Cerebellum (tissue), 4 donors: ENCODE measurements at places on chromosomes 11 and 22.

DNA sequence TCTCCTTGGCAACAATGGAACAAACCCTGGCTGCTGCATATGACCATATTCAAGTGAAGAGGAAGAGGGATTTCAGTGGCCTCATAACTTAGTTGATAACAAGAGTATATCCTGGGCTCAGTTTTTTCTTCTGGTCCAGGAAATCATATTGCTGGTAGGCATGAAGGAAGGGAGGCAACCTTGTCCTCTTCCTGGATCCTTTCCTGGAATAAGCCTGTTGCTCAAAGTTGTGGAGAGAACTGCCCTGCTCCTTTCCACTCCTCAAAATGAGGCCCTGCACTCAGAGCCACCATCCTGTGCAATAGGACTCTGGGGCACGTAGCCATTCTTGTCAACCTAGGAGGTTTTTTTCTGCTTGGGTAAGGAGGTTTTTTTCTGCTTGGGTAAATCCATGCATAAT lies 128.7 kb upstream of the PITPNB start:
- DNase-seq: no peak

GRCh38 chr11:11390068-11390771 lies 37.2 kb upstream of the CSNK2A3 start:
- no peak for DNase-seq

- no peak for DNase-seq
Measured at GRCh38 chr11:76558891-76559290, 111.7 kb downstream of the LRRC32 start.

- no peak for DNase-seq
Measured at GRCh38 chr22:32957200-32957803, 100.9 kb downstream of the SYN3 start.

- DNase-seq: no peak
Measured at GRCh38 chr11:87331273-87331672, 293.5 kb downstream of the TMEM135 start.

DNA sequence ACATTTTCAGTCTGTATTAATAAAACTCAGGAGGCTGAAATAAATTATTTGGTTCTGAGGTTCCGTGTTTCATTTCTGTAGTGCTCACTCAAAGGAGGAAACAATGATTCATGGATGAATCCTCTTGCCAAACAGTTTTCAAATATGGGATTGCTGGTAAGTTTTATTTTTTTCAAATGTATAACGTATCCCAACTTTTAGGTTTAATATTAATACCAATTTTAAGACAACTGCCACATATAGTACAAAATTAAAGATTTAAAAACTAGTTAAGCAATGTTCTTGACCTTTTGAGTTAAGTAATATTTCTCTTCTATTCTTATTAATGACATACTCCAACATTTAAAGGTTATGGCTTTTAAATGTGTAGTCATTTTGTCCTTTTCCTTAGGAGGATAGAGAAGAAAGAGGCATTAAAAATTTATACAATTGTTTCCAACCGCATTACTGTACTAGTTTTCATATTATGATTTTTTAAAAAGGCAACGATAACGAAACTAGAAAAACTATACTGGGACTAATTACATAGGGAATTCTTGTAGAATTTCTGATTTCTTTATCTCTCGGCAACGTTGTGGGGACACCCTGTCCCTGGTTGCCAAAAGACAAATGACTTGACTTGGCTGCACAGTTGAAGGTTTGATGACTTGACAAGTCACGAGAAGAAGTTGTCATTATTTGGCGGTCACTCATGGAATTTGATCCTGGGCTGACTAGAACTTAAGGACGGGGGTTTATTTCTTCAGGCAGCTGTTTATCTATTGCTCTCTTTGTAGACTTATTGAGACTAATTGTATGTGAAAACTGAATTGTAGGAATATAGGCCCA lies 69.1 kb upstream of the ADSL start:
- DNase-seq: no peak
